ENCODE measurements at places on chromosomes 1 and 21.

GRCh38 chr1:6962478-6962995 is 177.3 kb downstream of the CAMTA1 start:
- peak; percentile 75 for DNase-seq

- DNase-seq: no peak
These were observed 249.6 kb upstream of the BEND5 start for GRCh38 chr1:49026230-49026811.

GRCh38 chr1:183195142-183195574 is 9.1 kb downstream of the LAMC2 start:
- DNase-seq: peak; percentile 25

DNA sequence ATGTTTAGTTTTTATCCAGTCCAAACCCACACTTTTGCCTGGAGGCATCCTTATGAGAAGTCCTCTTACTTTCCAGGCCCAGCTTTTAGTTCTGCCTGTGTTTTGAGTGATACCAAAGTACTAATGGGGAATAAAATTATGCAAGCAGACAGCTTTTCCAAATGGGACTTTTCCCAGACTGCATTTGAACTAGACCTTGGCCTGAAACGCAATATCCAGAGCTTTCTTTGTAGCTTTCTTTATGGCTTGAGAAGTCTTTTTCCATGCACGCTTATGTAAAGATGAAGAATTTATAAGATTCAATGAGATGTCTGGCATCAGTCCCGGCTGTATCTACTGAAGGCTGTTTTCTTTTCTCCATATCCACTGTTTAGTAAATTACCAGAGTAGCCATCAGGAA is 236.6 kb upstream of the RAB4A start:
- no peak for DNase-seq

GRCh38 chr1:212295579-212295978 is 10.4 kb downstream of the PPP2R5A start:
- no peak for DNase-seq

Data from transverse colon (tissue), 4 donors.